ENCODE measurements at places on chromosomes 4 and X. TPM values are rescaled to one million over a fixed set of nuclear protein-coding genes. Genes with fewer than 3 reads are reported as not detected.

Gene PNMA6A
- not detected for total RNA-seq

Gene ZNF732
- total RNA-seq = not detected

- H3K4me3 ChIP-seq = no peak overlapping the region
- no peaks in the 10 kb centered on the region for H3K27me3 ChIP-seq
- H3K27ac ChIP-seq = no peak overlapping the region
- DNase-seq = no peak
Measured at GRCh38 chrX:8084006-8084405, 87.1 kb downstream of the VCX2 start.

Gene SSX4B
- not detected for total RNA-seq

- no peaks in the 10 kb centered on the region for H3K27me3 ChIP-seq
- H3K27ac ChIP-seq = no peak overlapping the region
- H3K36me3 ChIP-seq = no peaks in the 10 kb centered on the region
- DNase-seq = no peak
Measured at GRCh38 chrX:46922611-46923010, 10.4 kb downstream of the JADE3 start.

- no peak for DNase-seq
- no peaks in the 10 kb centered on the region for H3K36me3 ChIP-seq
- H3K27me3 ChIP-seq = no peaks in the 10 kb centered on the region
- H3K4me3 ChIP-seq = no peak overlapping the region
- H3K27ac ChIP-seq = no peak overlapping the region
Measured at GRCh38 chr4:11698033-11698432, 269.3 kb upstream of the HS3ST1 start.

DNA sequence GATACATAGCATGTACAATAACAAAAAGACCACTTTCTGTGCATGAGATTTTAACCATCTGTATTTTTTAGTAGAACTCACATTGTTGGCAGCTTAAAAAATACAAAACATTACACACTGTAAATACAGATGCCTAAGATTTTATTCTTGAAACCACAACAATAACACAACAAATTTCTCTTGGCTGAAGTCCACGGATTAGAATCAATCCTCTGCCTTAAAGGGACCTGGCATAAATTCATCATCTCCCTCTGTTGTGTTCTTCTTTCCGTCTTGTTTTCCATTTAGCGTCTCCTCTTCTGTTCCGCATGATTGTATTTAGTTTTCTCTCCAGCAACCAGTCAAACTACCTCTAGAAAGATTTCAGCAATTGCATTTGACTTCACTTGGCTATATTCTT, 231.0 kb downstream of the SPOCK3 start:
- H3K36me3 ChIP-seq = no peaks in the 10 kb centered on the region
- no peaks in the 10 kb centered on the region for H3K27me3 ChIP-seq
- DNase-seq = no peak
- no peaks in the 10 kb centered on the region for H3K4me1 ChIP-seq
- no peak overlapping the region for H3K27ac ChIP-seq
- no peak overlapping the region for H3K4me3 ChIP-seq

DNA sequence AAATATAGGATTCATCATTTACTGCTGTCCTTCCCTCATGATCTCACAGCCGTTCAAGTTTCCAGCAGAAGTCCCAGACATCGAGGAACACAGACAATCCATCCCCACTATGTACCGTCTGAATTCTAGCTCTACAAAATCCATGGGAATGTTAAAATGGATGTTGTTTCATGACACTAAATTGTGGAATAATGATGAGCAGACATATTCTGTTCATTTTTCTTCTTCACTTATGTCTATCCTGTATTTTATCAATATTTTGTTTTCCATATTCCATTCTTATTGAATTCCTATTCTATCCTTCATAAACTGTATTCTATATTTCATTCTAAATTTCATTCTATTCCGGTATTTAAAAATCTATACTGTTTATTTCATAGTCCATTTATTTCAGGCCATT, 71.8 kb downstream of the NUDT10 start:
- H3K27ac ChIP-seq = no peak overlapping the region
- no peaks in the 10 kb centered on the region for H3K36me3 ChIP-seq
- H3K4me3 ChIP-seq = no peak overlapping the region
- no peaks in the 10 kb centered on the region for H3K4me1 ChIP-seq
- DNase-seq = no peak
- peaks cover 4% of the 10 kb centered on the region for H3K27me3 ChIP-seq

Gene EDA
- total RNA-seq = 0.61 TPM

- no peaks in the 10 kb centered on the region for H3K27me3 ChIP-seq
- H3K4me1 ChIP-seq = no peaks in the 10 kb centered on the region
- no peaks in the 10 kb centered on the region for H3K36me3 ChIP-seq
- no peak for DNase-seq
Measured at GRCh38 chrX:137999071-137999470, 433.1 kb downstream of the ZIC3 start.

GRCh38 chrX:12950851-12951594, 23.9 kb upstream of the TMSB4X start:
- H3K4me3 ChIP-seq = no peak overlapping the region
- H3K4me1 ChIP-seq = peaks cover 3% of the 10 kb centered on the region
- no peaks in the 10 kb centered on the region for H3K36me3 ChIP-seq
- peak overlapping the region; percentile 41 for H3K27ac ChIP-seq
- no peaks in the 10 kb centered on the region for H3K27me3 ChIP-seq

DNA sequence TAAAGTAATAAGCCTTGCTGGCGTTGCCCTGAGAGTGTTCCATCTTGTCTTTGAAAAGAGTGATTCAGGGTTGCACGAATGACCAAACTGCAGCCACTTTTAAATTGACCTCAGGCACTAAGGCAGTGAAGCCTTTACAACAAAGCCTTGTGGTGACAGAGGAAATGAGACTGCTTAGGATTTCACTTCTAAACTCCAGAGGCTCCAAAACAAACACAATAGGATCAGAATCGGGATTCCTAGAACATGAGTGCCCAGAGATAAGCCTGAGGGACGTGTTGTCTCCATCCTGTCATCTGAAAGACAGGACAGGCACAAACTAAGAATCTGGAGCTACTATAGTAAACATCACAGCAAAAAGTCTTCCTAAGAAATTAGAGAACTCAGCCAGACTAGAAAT, 405.2 kb downstream of the PPARGC1A start:
- H3K36me3 ChIP-seq = no peaks in the 10 kb centered on the region
- no peak for DNase-seq
- no peaks in the 10 kb centered on the region for H3K4me1 ChIP-seq
- no peak overlapping the region for H3K27ac ChIP-seq
- H3K4me3 ChIP-seq = no peak overlapping the region

GRCh38 chr4:79022529-79022928, 83.3 kb upstream of the PAQR3 start:
- no peak overlapping the region for H3K4me3 ChIP-seq
- no peaks in the 10 kb centered on the region for H3K27me3 ChIP-seq
- no peaks in the 10 kb centered on the region for H3K4me1 ChIP-seq
- no peaks in the 10 kb centered on the region for H3K36me3 ChIP-seq

GRCh38 chrX:130885996-130886395, 17.0 kb downstream of the ENOX2 start:
- H3K36me3 ChIP-seq = no peaks in the 10 kb centered on the region
- H3K27me3 ChIP-seq = no peaks in the 10 kb centered on the region
- peaks cover 21% of the 10 kb centered on the region for H3K4me1 ChIP-seq
- no peak overlapping the region for H3K27ac ChIP-seq
- no peak for DNase-seq

GRCh38 chr4:116088771-116089170, 975.4 kb upstream of the NDST4 start:
- no peaks in the 10 kb centered on the region for H3K4me1 ChIP-seq
- H3K4me3 ChIP-seq = no peak overlapping the region
- no peak for DNase-seq
- no peaks in the 10 kb centered on the region for H3K27me3 ChIP-seq
- H3K27ac ChIP-seq = no peak overlapping the region
- H3K36me3 ChIP-seq = no peaks in the 10 kb centered on the region

DNA sequence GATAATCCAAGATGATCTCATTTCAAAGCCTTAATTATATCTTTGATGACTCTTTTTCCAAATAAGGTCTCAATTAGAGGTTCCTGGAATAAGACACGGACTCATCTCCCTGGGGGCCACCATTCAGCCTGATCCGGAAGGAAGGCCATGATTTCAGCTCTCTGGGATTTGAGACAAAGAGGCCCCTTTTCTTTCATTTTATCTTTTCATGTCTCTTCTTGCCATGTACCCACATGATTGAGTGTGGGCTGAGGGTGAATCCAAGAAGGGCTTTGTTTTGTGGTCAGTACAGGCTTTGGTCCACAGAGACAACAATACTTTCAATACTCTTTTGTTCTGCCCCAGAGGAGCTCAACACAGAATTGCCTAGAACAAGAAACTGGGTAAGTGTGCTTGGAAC, 261.2 kb downstream of the TRIML1 start:
- DNase-seq = no peak
- no peak overlapping the region for H3K4me3 ChIP-seq
- H3K36me3 ChIP-seq = no peaks in the 10 kb centered on the region
- H3K27me3 ChIP-seq = no peaks in the 10 kb centered on the region
- no peak overlapping the region for H3K27ac ChIP-seq
- H3K4me1 ChIP-seq = no peaks in the 10 kb centered on the region

Gene KCTD8
- total RNA-seq = 1.9 TPM

Gene HEPH
- total RNA-seq = 0.80 TPM

Gene MAGEA11
- total RNA-seq = not detected

GRCh38 chr4:1511441-1512041, 105.3 kb upstream of the NKX1-1 start:
- H3K36me3 ChIP-seq = no peaks in the 10 kb centered on the region
- H3K27me3 ChIP-seq = peaks cover 19% of the 10 kb centered on the region
- peak; percentile 9 for DNase-seq

- no peak overlapping the region for H3K4me3 ChIP-seq
- H3K27ac ChIP-seq = no peak overlapping the region
- H3K27me3 ChIP-seq = no peaks in the 10 kb centered on the region
- peaks cover 3% of the 10 kb centered on the region for H3K4me1 ChIP-seq
- H3K36me3 ChIP-seq = no peaks in the 10 kb centered on the region
Measured at GRCh38 chr4:107449611-107450369, 270.2 kb downstream of the PAPSS1 start.

DNA sequence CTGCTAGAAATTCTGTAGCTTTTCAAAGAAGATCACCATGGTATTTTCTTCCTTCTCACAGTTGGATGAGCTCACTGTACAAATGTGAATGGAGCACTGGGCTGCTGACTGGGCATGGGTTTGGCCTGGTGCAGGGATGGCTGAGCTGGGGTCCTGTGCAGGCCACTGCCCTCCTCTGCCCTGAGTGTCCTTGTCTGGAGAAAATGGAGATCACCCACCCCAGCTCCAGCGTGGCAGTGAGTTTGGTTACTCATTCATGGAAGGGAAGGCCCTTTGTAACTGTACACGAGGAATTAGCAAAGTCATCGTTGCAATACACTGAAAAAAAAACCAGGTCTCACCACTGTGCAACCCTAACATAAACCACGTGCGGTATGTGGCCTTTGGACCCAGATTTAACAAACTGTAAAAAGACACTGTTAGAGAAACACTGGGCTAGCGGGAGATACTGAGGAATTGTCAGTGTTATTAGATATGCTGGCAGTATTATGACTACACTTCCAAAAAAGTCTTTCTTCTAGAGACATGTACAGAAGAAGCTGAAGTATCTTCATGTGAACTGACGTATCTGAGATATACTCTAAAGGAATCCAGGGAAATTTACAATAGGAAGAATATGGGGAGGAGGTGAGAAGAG, 16.1 kb upstream of the TBC1D14 start:
- H3K27me3 ChIP-seq = no peaks in the 10 kb centered on the region
- H3K27ac ChIP-seq = peak overlapping the region; percentile 4
- H3K36me3 ChIP-seq = no peaks in the 10 kb centered on the region
- DNase-seq = no peak
- H3K4me3 ChIP-seq = no peak overlapping the region

GRCh38 chrX:154541589-154541895, 5.1 kb downstream of the G6PD start:
- no peaks in the 10 kb centered on the region for H3K36me3 ChIP-seq
- peaks cover 18% of the 10 kb centered on the region for H3K4me1 ChIP-seq
- no peak for DNase-seq
- H3K4me3 ChIP-seq = no peak overlapping the region
- H3K27ac ChIP-seq = peak overlapping the region; percentile 84
- no peaks in the 10 kb centered on the region for H3K27me3 ChIP-seq

Gene ZGRF1
- 2.4 TPM for total RNA-seq

GRCh38 chr4:23706972-23707651, 182.7 kb downstream of the PPARGC1A start:
- DNase-seq = no peak
- no peak overlapping the region for H3K27ac ChIP-seq
- H3K27me3 ChIP-seq = no peaks in the 10 kb centered on the region
- no peak overlapping the region for H3K4me3 ChIP-seq

Gene CTAG2
- not detected for total RNA-seq

GRCh38 chrX:71930298-71930697, 19.7 kb downstream of the NHSL2 start:
- H3K36me3 ChIP-seq = no peaks in the 10 kb centered on the region
- H3K4me1 ChIP-seq = no peaks in the 10 kb centered on the region
- H3K27ac ChIP-seq = no peak overlapping the region
- no peak overlapping the region for H3K4me3 ChIP-seq

Gene NDNF
- 2.7 TPM for total RNA-seq

DNA sequence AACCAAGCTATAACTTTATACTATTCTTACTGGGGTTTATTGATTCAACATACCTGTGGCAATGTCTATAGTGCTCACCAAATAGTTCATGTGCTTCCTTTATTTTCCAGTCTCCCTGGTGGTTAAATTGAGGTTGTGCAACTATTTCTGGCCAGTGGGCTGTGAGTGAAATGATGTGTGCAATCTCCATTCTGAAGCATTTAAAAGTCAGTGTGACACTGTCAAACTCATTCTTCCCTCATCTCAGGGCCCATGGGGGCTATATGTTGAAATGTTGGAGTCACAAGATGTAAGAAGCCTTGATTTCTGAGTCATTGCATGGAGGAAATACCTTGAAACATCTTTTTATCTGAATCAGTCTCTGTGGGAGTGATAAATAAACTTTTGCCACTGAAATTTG, 414.3 kb upstream of the RPS6KA3 start:
- H3K27me3 ChIP-seq = peaks cover 2% of the 10 kb centered on the region
- peak; percentile 8 for DNase-seq
- H3K36me3 ChIP-seq = no peaks in the 10 kb centered on the region
- H3K4me1 ChIP-seq = no peaks in the 10 kb centered on the region
- H3K27ac ChIP-seq = no peak overlapping the region

Gene NR0B1
- total RNA-seq = not detected

Gene RBMXL3
- total RNA-seq = not detected

Gene CACNA1F
- total RNA-seq = not detected

Gene KLF8
- 2.5 TPM for total RNA-seq

Data from gastrocnemius medialis (tissue), 4 donors.